Stimulated activated CD8-positive, alpha-beta memory T cell treated with anti-CD3 and anti-CD28 coated beads, Interleukin-12 subunit alpha, Interleukin-12 subunit beta, amount 100 ng/mL, for 4 hours (primary cell): ENCODE measurements at places on chromosomes 2 and 18.

DNA sequence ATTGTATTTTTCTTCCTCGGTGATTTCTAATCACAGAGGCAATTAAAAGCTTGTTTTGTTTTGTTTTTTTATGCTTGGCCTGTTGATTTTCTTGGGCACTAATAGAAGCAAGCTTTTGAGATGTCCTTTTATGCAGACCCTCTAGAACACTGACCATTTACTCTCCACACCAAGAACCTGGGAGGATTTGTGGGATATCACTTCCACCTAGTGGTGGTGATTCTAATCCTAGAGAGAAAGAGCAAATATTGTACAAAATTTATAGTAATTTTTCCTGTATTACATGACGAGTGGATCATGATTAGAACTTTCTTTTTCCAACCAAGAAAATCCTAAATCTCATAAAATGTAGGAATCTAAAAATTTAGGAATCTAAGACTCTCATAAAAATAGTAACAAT lies 23.4 kb downstream of the NEMP2 start:
- no peak for DNase-seq

DNA sequence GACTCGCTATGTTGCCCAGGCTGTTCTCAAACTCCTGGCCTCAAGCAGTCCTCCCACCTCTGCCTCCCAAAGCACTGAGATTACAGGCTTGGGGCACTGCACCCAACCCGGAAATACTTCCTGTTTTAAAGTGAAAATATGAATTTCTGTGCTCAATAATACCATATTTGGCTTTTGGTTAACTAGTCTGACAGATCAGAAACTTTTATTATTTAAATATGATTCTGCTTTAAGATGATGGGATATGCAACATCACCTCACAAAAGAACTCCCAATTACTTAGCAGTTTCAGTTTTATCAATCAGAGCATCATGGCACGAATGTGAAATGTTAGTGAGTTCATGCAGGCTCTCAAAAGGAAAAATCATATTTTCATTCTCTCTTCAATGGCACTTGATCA lies 120.6 kb downstream of the PTRHD1 start:
- DNase-seq: no peak

DNA sequence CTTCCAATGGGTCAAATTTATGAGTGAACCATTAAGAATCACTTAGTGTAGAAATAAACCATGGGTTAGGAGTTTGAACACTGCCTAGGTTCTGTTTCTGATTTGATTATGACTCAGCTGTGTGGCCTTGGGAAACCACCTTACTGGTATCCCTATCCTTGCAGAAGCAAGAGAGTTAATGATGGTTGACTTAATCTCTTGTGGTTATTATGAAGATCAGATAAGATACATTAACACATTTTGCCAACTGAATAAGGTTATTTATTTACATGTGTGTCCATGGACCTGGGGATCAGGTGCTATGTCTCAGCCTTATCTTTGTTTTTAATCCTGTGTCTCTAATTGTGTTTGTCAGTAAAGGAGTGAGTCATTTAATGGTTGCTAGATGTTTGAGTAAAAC lies 5.4 kb upstream of the KCNJ13 start:
- DNase-seq: no peak

DNA sequence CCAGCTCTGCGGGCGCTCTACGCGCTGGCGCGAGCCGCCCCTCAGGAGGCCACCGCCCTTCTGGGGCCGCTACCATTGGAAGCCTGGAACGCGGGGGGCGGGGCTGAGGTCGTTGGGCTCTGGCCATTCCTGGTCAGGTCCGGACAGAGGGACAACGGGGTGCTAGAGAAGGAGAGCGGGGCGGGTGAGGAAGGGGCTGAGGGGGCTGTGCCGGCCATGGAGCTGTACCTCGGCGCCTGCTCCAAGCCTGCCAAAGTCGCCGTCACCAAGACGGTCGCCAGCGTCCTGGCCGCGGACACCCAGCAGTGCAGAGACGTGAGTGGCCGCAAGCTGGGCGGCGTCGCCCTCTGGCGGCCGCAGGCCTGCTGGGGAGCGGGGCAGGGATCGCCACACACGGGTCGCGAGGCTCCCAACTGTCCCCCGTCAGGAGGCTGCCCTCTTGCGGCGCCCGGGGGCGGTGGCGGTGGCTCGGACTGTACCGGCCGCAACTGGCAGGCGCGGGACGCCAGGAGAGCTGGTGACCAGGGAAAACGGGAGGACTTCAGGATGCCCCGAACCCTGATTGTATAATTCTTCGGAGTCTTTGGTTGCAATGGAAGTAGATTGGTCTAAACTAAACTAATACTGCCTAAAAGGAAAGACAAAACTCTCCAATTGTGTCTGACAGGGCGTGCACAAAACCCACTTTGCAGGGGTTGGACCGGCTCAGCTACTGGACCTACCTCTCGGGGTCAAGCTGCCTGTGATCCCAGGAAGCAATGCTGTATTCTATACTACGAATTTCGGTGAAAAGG lies at the start of gene FSIP2:
FSIP2 (plus strand) TSS at position 126 of the 794 bp plus-strand sequence; CDS start at position 217, 91 bp downstream.
- DNase-seq: no peak

- no peak for DNase-seq
These were observed 390.9 kb downstream of the NBAS start for GRCh38 chr2:15170070-15170775.

- DNase-seq: no peak
These were observed 124.5 kb downstream of the CTIF start for GRCh38 chr18:48663096-48663930.

- DNase-seq: no peak
These were observed 155.8 kb upstream of the KLF7 start for GRCh38 chr2:207321514-207321913.

DNA sequence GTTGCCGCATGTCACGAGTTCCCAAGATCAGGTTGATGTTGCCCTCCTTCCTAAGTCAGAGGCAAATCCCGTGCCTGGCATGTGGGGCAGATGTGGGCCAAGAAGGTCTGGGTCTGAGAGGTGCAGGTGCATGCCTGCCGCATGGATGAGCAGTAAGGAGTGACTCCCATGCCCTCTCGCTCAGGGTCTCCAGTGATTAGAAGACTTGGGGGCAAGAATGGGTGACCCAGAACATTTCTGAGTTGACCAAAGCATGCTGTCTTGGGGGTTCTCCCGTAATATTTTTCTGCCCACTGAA lies 120.6 kb upstream of the HDAC4 start:
- no peak for DNase-seq

DNA sequence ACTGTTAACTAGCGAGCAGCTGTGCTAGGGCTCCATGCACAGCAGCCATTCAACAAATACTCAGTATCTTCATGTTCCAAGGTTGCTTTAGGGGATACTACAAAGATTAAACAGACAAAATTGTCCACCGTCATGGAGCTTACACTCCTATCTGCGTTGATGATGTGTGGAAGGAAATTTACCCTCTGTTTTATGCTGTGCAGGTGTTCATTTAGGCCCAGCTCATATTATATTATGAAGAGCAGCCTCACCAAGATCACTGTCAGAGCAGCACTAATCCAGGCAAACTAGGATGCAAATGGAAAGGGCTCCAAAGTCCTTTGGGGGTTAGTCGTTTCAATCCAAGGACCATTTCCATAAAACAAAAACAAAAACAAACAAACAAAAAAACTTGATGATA lies 13.4 kb upstream of the WIPF1 start:
- no peak for DNase-seq

GRCh38 chr2:124316881-124317605 lies 292.0 kb downstream of the CNTNAP5 start:
- DNase-seq: no peak
